ENCODE measurements at places on chromosomes 1 and 21.

- no peak for DNase-seq
These were observed 6.3 kb upstream of the IL20 start for GRCh38 chr1:206859082-206859521.

DNA sequence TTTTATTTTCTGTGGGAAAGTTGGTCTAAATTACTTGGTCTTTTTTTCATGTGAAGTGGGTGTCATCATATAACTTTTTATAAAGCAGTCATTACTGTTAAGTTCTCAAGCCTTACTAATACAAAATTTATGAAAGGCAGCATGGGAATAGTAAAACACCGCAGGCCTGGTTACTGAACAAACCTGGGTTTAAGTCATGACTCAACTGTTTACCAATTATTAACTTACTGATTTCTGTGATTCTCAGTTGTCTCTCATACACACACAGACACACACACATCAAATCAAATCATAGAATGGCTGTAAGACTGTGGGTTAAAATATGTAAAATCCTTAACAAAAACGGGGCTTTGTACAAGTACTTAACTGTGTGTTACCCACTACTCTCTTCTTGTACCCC is 14.6 kb downstream of the MAEL start:
- no peak for DNase-seq

DNA sequence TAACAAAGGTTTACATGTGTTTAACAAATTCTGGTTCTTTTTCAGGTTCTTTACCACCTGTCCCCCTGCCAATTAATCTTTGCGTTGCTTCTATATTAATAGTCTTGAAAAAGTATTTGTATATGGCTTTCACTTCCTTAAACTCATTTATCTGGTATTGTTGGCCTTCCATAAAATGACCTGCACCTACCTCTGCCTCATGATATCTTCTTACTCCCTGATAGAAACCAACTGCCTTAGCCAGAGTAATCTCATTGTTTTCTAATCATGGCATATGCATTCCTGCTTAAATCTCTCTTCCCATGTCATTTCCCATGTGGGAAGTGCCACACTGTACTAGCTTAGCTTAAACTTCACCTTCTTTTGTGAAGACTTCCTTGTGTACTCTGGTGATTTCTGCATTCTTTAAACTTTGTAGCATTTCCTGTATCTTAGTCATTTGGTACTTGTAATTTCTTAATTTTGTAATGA is 8.7 kb downstream of the SMG7 start:
- peak; percentile 12 for DNase-seq

DNA sequence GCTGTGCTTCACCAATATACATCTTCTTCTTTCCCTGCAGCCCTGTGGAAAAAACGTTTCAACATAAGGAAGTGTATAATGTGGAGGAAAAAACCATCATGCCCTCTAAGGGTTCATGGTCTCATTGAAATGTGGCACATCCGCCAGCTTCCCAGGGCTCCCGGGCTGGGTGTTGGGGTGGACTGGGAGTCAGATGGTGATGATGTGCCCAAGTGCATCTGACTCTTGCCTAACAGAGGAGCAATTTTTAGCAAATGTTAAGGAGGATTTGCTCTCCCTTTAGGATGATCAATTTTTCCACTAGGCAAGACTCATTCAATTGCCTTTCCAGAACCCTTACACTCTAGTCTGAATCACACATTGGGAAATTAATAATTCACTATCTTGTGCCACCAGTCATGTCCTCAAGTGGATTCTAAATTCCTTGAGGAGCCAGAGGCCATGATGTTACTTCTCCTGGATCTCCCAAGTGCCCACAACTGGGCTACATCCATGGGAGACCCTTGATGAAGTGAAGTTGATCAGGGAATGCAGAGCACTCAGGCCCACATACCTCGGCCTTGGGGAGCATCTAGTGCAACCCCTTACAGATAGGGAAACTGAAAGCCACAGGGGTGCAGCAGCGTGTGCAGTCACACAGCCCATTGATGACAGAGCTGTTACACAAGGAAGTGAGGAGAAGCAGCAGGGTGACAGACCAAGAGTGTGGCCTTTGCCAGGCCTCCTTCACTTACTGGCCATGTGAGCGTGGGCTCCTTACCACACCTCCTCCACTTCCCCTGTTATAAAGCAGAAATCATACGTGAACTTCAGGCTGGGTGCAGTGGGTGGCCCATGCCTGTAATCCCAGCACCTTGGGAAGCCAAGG is 100.0 kb upstream of the SLC44A3 start:
- no peak for DNase-seq

DNA sequence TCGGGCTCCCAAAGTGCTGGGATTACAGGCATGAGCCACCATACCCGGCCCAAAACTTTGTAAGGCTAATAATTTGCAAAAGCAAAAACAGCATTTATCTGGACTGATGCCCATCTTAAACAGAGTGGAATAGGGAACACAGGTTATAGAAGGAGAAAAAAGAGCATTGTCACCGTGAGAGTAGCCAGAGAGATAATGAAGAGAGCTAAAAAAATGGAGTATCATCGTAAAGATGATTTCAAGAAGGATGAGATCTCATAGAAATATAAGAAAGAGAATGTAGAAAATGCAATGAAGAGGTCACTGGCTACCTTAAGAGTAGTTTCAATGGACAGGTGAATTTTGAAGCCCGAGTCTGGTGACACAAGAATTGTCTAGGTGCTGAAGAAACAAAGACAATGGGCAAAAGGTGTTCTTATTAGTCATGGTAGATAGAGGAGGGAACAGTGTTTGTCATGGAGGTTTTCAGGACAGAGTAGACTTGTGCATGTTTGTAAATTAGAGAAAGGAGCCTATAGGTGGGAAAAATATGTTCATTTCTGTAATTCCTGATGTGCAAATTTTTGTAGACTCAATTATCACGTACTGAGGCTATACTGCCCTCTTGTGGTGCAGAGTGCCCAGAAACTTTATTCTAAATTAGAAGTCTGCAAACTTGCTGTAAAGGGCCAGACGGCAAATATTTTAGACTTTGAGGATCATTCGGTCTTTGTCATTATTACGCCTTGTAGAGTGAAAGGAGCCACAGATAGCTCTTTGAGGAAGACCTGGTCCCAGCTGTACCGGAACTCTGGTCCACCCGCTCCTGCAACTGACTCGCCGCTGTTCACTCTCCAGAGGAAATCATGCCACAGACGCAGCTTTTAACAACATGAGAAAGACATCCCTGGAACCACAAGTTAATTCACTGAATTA is 8.1 kb upstream of the TMEM183A start:
- DNase-seq: peak; percentile 62

DNA sequence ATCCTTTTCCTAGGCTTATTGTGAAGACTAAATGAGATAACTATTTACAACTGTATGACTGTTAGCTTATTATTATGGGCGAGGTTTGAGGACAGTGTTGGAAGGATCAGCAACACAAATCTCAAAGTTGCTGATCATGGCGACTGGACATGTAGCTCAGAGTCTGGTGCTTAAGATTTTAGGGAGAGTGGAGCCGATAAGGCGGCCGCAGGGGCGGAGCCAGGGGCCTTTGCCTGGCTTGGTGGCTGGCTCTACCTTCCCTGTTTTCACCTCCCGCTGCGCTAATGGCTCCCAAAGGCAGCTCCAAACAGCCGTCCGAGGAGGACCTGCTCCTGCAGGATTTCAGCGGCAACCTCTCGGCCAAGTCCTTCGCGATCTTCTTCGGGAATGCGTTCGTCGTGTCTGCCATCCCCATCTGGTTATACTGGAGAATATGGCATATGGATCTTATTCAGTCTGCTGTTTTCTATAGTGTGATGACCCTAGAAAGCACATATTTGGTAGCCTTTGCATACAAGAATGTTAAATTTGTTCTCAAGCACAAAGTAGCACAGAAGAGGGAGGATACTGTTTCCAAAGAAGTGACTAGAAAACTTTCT is 45.5 kb downstream of the GIPC2 start:
- no peak for DNase-seq
